ENCODE measurements at places on chromosomes 2 and 18. TPM values are rescaled to one million over a fixed set of nuclear protein-coding genes. Genes with fewer than 3 reads are reported as not detected.
A peak's percentile ranks its signal among the peaks of the same experiment; 100 is the strongest.

GRCh38 chr2:18413676-18414396 is 146.6 kb downstream of the RDH14 start:
- DNase-seq, result no peak

GRCh38 chr2:64779117-64779690 is 125.5 kb upstream of the SERTAD2 start:
- peak; percentile 61 for DNase-seq

- peak; percentile 19 for DNase-seq
Measured at GRCh38 chr2:168355121-168355520, 101.0 kb upstream of the CERS6 start.

DNA sequence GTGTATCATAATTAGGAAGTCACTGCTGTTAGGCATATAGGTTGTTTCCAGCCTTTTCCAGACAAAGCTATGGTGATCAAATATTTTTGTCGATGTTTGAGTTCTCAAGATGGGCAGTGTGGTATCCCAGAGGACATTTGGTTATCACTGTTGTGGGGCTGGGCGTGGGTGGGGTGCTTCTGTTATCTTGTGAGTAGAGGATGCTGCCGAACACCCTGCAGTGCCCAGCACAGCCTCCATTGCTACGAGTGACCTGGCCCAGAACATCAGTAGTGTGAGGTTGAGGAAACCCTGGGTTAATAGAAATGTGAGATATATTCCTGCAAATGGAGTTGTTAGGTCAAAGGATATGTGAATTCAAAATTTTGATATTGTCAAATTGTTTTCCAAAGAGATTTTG is 33.2 kb downstream of the ZNF236 start:
- no peak for DNase-seq

GRCh38 chr18:79680100-79680879 is 687 bp downstream of the CTDP1 start:
- peak; percentile 20 for DNase-seq

GRCh38 chr2:62114564-62114963 is 81.4 kb upstream of the B3GNT2 start:
- DNase-seq, result no peak

DNA sequence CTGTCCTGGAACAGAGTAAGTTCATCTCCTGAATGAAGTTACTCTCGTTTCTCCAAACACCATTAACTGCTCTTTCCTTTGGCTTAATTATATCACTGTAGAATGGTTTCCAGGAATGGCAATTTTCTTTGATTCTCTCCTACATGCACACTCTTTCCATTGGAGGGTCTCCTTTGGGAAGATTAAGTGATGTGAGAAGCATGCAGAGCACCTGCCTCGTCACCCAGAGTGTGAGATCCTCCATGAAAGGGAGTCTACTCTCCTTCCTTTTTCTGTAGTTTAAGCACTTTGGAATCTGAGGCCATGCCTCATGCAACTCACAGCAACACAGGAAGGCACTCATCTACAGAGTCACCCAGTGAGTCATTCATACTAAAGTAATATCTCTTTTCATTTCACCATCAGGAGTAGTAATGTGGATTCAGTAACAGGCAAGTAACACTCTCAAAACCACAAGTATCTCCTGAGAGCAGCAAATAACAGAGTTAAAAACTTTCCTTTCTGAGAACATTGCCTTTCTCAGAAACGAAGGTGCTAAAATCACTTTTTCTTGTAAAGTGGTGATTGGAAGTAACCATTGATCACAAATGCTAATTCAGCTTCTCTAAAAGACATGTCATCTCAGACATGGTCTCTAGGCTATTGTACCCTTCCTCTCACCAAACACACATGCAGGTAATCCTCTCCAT is 52.8 kb upstream of the IL1RL1 start:
- DNase-seq, result peak; percentile 16

DNA sequence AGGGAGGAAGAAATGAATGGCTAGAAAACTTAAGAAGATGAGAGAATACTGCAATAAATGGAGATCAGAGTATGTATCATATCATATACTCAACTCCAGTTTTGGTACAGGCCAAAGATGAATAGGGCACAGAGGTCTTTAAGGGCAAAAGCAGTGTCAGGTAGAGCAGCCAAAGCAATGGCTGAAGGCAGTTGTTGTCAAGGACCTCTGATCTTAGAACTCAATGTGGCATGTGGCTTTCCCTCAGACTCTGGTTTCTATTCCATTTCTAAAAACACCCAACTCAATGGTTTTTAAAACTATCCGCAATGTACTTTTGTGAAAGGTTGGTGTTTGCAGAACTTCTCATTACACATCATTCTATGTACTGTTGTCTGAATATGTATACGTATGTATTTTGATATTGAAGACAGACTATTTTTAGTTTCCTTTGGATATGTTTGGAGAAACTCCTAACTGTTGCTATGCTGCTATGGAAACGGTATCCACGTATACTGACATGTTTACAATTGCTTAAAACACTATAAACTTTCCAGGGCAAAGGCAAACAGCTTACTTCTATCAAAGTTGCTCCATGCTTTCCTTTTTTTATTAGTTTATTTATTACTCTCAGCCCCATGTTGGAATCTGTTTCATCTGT is 58.1 kb upstream of the PELI1 start:
- DNase-seq, result no peak

GRCh38 chr2:102037681-102038080 is 45.9 kb downstream of the IL1R2 start:
- DNase-seq, result no peak

DNA sequence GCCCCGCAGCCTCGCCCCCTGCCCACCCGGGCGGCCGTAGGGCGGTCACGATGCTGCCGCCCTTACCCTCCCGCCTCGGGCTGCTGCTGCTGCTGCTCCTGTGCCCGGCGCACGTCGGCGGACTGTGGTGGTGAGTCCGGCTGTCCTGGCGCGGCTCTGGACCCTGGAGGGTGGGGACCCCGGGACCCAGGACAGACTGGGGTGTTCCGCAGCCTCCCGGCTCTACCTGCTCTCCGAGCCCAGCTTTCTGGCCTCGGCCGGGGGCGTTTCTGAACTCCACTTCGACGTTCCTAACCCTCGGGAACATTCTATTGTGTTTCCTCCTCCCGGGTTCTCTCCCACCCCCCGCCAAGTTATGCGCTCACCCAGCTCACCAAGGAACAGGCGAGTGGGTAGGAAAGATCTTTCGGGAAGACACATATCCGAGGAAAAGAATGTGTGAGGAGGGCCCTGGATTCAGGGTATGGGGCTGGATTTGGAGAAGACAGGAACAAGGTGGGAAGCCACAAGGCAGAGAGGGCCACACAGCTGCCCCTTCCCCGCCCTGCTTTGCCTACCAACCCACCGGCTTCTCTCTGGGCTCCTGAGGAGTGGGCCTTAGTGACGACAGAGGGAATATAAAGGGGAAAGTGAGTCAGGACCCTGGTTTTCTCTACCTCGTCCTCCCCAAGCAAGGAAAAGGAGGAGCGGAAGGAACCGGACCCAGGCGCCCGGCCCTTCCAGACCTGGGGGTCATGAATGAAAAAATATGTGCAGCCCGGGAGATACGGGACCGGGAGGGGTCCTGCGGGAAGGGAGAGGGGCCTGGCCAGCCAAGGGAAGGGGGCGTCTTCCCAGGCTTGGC is 605 bp downstream of the WNT6 start:
- no peak for DNase-seq

DNA sequence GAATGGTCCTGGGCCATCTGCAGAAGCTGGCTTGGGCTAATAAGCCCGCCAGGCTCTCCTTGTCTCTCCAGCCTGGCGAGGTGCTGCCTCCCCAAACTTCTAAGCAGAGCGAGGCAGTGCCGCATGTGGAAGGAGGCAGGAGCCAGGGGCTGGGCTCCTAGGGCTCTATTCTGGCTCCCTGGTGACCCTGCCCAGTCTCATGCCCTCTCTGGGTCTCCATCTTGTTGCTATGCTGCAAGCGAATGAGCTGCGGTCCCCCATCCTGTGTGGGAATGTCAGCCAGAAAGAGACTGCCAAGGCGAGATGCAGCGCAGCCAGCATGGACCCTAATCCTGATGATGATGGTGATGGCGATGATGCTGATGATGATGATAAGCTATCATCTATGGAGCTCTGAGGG is 48.7 kb downstream of the TNS1 start:
- DNase-seq, result no peak

DNA sequence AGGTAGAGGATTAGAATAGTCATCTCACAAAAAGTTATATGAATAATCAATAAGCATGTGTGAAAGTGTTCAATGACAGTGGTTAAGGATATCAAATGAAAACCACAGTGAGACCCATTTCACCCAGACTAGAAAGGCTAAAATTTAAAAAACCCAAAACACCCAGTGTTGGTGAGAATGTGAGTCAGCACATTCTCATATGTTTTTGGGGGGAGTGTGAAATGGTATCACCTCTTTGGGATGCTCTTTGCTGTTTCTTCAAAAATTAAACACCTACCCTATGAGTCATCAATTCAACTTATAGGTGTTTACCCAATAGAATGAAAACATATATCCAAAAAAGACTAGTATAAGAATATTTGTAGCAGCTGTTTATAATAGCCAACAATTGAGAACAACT is 69.8 kb downstream of the MAP3K20 start:
- DNase-seq, result no peak

- DNase-seq, result no peak
Measured at GRCh38 chr2:134301099-134301927, 47.4 kb downstream of the MGAT5 start.

DNA sequence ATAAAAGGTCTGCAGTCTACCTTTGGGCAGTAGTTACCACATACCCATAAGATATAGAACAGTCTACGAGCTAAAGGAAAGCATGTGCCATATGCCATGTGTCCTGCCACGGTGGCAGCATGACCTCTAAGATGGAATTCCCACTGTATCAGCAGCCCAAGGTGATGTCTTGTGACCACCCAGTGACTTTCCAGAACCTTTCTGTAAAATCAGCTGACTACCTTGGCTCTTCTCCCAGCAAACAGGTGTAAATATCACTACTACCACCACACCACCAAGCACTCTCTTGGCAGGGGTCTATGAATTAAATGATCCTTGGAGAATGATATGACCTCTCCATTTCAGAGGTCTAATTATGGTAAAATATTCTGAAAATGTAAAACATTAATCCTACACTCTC is 99.6 kb downstream of the METTL8 start:
- DNase-seq, result no peak

GRCh38 chr2:144471305-144472045 is 48.4 kb downstream of the ZEB2 start:
- no peak for DNase-seq

GRCh38 chr2:62814123-62814522 is 108.6 kb downstream of the EHBP1 start:
- DNase-seq, result no peak

DNA sequence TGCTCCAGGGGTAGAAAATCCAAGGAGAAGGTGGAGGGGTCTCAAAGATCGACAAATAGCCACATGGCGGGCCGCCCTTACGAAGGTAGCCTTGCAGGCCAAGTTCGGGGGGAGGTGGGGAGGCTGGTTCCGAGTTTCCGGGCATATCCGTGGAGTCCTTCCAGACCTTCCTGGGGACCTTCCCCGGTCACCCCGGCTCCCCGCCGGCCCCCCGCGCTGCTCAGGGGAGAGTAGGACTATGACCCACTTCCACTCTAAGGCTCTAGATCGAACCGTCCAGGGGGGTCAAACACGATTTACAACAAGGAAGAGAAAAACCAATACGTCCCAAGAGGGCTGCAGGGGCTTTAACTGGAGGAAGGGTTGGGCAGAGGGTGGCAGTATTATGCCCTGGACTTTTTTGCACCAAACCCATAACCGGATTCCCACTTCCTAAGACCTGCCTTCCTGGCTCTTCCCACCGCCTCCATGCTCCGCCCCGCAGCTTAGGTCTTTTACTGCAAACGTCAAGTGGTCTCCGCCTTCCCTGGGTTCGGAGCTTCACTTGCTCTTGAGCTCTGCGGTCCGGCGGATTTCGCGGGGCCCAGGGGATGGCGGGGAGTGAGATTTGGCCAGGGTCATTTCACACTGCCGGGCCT is 779 bp upstream of the LYPD6 start:
- peak; percentile 62 for DNase-seq

DNA sequence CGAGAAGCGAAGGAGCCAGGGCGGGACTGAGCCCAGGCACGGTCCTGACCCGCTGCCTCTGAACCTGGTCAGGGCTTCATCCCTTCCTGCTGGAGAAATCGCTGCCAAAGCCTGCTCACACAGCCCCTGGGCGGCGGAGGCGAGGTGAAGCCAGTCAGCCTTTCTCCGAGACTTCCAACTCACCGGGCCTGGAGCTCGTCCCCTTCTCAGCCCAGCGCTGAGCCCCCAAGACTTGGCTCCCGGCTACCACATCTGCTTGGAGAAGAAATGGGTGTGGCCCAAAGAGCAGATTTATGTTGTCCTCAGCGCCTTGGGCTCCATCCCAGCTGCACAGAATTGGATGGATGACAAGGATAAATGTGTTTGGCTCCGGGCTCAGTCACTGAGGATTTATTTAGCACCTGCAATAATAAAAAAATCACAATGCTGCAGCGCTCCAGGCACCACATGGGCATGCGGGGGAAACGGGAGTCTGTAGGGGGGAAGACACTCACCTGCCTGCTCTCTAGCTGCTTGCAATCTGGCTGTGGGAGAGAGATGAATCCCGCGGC is 64.9 kb downstream of the ACTR2 start:
- DNase-seq, result no peak

DNA sequence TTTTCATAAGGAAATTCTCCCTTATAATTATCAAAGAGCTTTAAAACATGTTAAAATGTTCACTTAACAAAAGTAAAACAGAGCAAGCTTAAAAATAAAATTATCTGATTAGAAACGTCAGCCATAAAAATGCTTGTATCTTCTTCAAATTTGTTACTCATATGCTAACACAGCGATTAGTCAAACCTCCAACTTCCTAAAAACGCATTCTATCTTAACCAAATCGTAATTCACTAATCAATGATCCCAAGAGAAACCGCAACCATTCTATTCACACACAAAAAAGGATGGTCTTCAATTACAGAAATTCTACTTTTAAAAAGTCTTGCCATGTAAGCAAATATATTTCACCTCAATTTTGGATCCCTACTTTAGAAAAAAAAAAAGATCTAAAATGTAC is 1.9 kb downstream of the STK17B start:
- DNase-seq, result no peak

TEKT4 gene
- total RNA-seq, result not detected

GPATCH11 gene
- 5.8 TPM for total RNA-seq

POTEJ gene
- total RNA-seq, result not detected

IL36G gene
- total RNA-seq, result not detected

PAIP2B gene
- 4.0 TPM for total RNA-seq

GFPT1 gene
- 98.0 TPM for total RNA-seq

UGT1A5 gene
- 7.1 TPM for total RNA-seq

CD8A gene
- 0.20 TPM for total RNA-seq
